ENCODE measurements at places on chromosomes 12 and 14.

DNA sequence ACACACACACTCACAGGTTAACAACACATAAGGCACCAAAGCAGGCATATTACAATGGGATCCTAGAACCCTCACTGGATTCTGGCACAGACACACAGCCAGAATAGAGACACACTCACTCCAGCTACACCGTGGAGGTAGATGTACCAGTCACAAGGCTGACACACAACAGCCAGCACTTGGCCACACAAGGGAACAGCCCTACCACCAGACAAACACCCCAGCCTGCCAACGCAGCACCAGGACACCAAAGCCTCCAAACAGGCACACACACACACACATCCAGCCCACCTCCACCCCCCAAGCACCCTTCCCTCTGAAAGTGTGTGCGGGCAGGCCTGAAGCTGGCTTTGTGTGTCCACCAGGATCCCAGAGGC lies 10.9 kb upstream of the ITGB7 start:
- no peak for DNase-seq

- DNase-seq: no peak
Observed at GRCh38 chr12:9829982-9830381, 2.7 kb downstream of the KLRF1 start.

GRCh38 chr12:95185854-95186253 lies 31.4 kb downstream of the FGD6 start:
- no peak for DNase-seq

DNA sequence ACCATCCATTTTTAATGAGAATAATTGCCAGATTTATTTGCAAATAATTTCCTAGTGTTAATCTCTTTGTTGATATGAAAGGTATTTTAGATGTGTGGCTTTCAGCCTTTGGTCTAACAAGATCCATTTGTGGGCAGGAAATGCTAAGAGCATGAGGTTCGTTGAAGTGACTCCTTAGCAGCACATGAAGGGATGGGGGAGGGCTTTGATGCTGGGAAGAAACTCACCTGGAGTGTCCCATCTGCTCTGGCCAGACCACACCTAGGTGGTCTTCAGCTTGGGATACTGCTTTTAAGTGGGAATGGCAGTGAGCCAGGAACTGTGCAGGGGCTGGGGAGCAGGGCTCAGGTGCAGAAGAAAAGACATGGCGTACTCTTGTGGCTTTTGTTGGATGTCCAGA lies 13.6 kb downstream of the SFSWAP start:
- DNase-seq: no peak

- no peak for DNase-seq
Observed at GRCh38 chr14:105343194-105343593, 28.6 kb downstream of the PACS2 start.

- DNase-seq: no peak
Observed at GRCh38 chr14:41446008-41446407, 160.7 kb upstream of the LRFN5 start.

DNA sequence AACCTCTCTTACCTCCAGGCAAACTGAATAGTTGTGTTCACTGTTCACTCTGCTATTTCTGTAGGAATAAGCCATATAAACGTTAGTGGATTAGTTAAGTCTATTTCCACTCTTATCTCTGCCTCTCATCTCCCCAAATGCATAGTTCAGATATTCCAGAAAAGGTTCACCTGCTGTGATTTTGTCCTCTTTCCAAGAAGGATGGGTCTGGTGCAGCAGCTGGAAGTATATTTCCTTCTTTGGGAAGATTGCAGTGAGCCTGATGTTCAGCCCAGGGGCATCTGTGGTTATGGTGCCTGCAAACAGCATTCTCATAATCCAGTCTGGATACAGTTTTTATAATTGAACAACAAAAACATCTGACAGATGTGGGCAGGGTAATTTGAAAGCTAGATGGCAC lies 97.7 kb downstream of the TPH2 start:
- no peak for DNase-seq

- no peak for DNase-seq
Observed at GRCh38 chr12:3743803-3744202, 9.1 kb downstream of the CRACR2A start.

DNA sequence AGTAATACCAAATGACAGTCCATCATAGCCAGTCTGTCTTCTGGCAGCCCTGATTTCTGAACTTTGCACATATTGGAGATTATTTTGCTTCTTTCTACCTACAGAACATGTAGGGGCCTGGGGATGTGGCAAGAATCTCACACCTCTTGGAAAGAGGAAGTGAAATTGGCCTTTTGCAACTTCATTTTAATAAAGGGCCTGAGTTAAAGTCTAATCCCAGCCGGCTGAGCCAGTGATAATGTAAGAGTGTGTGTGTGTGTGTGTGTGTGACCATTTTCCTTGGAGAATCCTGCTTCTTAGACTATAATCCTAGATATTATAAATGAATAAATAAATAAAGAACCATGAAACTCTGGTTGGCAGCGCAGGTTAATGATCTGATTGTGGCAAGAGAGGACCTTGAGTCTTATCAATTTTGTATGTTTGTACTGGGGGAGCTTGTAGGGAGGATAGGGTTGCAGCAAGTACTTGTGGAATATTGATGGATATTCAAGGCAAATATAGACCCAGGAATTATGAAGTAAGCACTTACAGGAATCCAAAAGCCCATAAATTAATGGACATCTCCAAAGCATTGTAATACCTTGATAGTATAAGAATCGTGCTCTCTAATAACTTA lies 233.2 kb upstream of the AMIGO2 start:
- DNase-seq: no peak

- DNase-seq: no peak
Observed at GRCh38 chr12:108837680-108838079, 19.7 kb downstream of the SSH1 start.

GRCh38 chr14:56423544-56423943 lies 156.1 kb upstream of the TMEM260 start:
- no peak for DNase-seq

- DNase-seq: no peak
Observed at GRCh38 chr12:47776471-47777143, 3.6 kb downstream of the SLC48A1 start.

DNA sequence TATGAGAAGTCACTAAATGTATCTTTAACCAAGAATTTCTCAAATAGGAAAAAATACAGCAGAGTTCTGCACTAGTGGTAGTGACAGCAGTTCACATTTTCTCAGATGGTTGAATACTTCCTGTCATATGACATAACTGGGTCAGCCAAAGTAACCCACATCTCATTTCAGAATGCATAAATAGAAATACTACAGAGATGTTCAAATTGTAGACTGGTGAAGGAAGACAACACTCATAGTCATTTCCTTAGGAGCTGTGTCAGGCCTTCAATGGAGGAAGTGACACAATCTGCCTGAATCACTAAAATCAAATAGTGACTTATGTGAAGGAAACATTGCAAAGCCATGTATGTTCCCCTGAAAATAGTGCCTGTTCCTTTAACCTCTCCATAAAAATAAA lies 32.4 kb downstream of the FERMT2 start:
- DNase-seq: no peak

DNA sequence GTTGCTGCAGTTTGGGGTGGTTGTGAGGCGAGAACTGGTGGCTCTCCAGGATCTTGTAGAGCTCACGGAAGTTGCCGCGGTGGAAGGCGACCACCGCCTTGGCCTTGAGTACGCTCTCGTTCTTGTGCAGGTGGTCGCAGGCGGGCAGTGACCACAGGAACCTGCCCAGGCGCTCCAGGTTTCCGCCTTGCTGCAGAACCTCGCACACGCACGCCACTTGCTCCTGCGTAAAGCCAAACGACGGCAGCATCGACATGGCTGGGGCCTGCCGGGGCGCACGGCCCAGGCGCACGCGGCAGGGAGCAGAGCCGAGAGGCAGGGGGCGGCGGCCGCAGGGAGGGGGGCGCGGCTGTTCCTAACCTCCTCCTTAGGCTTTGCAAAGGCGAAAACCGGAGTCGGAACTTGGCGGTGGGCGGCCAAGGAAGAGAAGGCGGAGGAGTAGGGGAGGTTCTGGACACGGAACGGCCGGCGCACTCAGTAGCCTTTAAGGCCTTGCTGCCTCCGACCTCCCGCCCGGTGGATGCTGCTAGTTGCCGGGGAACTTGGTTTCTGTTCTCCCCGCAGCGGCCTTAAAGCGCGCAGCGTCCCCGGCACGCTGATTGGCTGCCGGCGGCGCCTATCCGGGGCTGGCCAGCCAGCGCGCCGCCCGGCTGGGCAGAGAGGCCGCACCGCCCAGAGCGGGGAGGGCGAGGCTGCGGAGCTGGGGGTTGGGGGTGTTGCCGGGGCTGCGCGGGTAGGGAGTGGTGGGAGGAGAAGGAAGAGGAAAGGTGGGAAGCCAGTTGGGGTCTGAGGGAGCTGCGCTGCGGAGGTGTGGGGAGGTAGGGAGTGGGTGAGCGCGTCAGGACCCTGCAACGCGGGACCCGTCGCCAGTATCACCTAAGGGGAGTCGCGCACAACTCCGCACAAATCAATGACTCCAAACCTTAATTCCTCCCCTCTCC lies at the start of gene SIX1:
Gene SIX1 (minus strand): TSS at position 544 of the 941 bp plus-strand sequence. CDS start 288 bp downstream, at position 256.
- peak; percentile 78 for DNase-seq

GRCh38 chr12:69252033-69252432 lies 12.7 kb downstream of the CPSF6 start:
- DNase-seq: no peak

- no peak for DNase-seq
Observed at GRCh38 chr12:107519906-107520859, 165.4 kb upstream of the PWP1 start.

GRCh38 chr12:79415746-79416435 lies 274.9 kb downstream of the PAWR start:
- no peak for DNase-seq

DNA sequence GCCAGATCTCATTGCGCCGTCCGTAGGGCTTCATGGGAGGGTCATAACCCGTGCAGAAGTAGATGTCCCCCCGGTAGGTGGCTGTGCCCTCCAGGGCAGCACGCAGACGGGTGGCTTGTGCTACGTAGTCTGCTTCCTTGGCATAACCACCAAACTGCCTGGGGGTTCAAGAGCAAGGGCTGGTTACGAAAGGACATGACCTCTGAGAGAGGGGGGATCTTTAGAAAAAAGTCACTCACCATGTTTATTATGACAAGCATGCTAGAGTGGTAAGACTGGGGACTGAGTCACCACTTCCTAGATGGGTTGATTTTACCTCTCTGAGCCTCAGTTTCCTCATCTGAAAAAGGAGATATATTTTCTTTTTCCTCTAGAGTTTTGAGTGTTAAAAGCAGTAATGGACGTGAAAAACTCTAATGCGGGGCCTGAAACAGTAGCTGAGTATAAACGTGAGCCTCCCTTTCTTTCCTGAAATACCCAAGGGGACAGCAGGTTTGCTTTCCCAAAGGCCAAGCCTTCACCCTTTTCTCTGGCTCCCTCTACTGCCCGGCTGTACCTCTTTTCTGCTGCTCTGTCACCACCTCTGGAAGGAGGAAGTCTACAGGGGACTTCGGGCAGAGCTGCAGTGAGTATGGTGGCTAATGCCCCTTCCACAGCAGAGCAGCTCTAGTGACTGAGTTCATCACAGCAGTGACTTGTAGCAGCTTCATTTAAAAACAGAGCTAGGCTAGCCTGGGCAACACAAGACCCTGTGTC lies 23.5 kb upstream of the GPRC5D start:
- no peak for DNase-seq

GRCh38 chr12:112017041-112017440 lies 3.8 kb downstream of the ERP29 start:
- DNase-seq: no peak

- DNase-seq: no peak
Observed at GRCh38 chr12:39003541-39004155, 98.3 kb upstream of the CPNE8 start.

DNA sequence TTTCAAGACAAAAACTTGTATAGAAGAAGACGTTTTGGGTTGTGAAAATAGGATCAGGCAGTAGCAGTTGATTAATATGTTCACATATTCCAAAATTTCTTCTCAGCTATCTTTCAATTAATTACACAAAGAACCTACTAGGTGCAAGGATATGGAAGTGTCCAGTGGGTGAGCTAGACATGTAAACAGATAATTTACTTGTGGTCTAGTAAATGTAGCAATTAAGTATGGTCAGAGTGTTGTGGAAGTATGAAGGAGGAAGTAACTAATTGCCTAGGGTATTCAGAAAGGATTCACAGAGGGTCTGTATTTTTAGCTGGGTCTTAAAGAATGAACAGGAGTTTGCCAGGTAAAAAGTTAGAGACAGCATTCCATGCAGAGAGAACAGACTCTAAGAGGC lies 5.9 kb downstream of the GOLGA5 start:
- DNase-seq: no peak

GRCh38 chr14:61130512-61131260 lies 149.6 kb downstream of the SLC38A6 start:
- no peak for DNase-seq

- DNase-seq: no peak
Observed at GRCh38 chr14:33586806-33587205, 364.1 kb downstream of the EGLN3 start.

GRCh38 chr12:87929346-87929745 lies 99.9 kb downstream of the C12orf50 start:
- DNase-seq: no peak

- no peak for DNase-seq
Observed at GRCh38 chr14:65753061-65753460, 340.5 kb downstream of the FUT8 start.

DNA sequence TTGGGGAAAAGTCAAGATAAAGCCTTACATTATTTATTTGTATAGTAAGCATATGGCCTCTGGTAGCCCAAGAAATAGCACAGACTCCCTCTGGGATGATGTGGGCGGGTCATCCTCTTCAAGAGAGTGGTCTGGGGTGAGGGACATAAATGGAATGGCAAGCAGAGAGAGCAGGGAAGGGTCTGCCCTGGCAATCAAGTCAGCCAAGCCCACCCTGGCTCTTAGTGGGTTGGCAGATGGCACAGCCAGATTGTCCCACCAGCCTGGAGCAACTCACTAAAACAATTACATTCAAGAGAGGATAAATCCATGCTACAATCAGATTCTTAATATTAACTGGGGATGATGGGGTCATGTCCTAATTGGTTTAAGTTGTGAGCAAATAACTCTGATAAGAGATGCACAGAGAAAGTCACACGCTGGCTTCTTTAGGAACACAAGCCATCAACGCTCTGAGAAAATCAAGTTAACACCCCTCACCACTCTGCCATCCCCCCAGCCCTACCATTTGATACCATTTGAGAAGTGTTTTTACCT lies 2.8 kb upstream of the PELI2 start:
- DNase-seq: no peak

DNA sequence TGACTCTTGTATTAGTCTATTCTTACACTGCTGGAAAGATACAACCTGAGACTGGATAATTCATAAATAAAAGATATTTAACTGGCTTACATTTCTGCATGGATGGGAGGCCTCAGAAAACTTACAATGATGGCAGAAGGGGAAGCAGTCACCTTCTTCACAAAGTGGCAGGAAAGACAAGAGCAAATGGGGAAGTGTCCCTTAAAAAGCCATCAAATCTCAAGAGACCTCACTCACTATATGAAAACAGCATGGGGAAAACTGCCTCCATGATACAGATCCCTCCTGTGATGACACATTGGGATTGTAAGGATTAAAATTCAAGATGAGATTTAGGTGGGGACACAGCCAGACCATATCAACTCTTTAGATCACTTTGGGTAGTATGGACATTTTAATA lies 83.7 kb downstream of the TMTC3 start:
- DNase-seq: no peak

- DNase-seq: no peak
Observed at GRCh38 chr12:122646517-122647217, 56.5 kb downstream of the HCAR2 start.
